ENCODE measurements at places on chromosomes 4 and X.

DNA sequence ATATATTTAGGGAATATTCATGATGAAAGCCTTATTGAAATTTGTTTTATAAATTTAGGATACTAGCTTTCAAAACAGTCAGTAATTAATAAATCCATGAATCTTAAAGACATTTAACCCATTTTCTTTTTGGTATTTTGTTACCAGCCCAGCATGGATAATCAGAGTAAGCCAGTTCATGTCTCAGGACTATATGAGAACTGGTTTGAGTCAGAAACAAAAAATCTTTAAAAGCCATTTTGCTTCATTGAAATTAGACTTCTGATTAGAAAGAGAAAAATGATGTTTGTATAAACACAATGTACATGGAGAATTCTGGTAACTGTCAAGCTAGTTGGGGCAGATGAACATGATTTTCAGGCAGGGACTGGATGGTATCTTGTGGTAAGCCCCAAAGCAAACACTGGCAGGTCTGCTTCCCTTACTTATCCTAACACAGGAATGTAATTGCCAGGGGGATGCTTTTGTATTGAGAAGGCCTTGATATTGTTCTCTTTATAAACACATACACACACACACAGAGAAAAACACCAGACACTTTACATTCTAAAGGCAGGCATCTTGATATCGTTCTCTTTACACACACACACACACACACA, 9.4 kb downstream of the ARHGAP10 start:
- H3K27me3 ChIP-seq = no peaks in the 10 kb centered on the region
- H3K4me1 ChIP-seq = no peaks in the 10 kb centered on the region
- no peak for DNase-seq

- no peaks in the 10 kb centered on the region for H3K27me3 ChIP-seq
- H3K36me3 ChIP-seq = no peaks in the 10 kb centered on the region
- no peak overlapping the region for H3K4me3 ChIP-seq
- peaks cover 4% of the 10 kb centered on the region for H3K4me1 ChIP-seq
Observed at GRCh38 chr4:186017801-186018200, 51.2 kb upstream of the TLR3 start.

DNA sequence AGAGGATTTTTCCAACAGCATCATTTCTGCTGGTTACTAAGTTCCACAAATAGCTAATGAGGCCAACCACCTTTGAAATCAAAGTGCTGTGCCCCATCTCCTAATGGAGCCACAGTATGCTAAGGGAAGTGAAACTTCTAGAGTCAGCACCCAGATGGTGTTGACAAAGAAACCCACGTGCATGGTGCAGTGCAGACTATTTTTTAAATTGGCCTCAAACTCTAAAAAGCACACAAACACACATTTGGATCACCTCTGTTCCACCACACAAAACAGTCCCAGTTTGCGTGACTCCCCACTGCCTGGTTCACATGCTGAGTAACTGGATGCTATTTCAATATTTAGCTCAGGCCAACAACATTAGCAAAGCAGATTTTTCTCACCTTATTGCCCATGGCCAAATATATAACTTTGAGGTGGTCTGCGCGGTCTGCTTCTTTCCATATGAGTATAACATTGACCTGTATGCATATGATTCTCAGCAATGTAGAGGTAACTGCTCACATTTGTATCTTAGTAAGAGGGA, 69.9 kb downstream of the AMELX start:
- no peaks in the 10 kb centered on the region for H3K27me3 ChIP-seq
- H3K27ac ChIP-seq = no peak overlapping the region
- no peak for DNase-seq
- no peaks in the 10 kb centered on the region for H3K36me3 ChIP-seq
- no peak overlapping the region for H3K4me3 ChIP-seq
- no peaks in the 10 kb centered on the region for H3K4me1 ChIP-seq

DNA sequence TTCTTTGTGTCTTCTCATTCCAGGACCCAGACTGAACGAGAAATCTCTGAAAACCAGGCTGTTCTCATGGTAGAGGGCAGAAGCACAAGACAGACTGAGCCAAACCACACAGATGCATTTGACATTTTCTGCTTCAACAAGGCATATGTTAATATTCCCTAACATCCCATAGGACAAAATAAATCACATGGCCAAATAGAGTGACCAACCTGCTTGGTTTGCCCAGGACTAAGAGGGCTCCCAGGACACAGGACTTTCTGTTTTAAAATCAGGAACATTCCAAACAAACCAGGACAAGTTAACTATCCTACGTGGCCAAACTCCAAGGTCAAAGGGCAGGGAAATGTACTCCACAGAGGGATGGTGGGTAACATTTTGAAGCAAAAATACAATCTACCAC, 11.7 kb downstream of the CTPS2 start:
- no peak for DNase-seq
- H3K27ac ChIP-seq = no peak overlapping the region
- H3K27me3 ChIP-seq = peaks cover 15% of the 10 kb centered on the region

GRCh38 chr4:88737307-88737941, 39.8 kb upstream of the NAP1L5 start:
- no peak overlapping the region for H3K27ac ChIP-seq
- H3K4me3 ChIP-seq = no peak overlapping the region
- H3K36me3 ChIP-seq = peaks cover 8% of the 10 kb centered on the region
- peak; percentile 14 for DNase-seq
- H3K4me1 ChIP-seq = no peaks in the 10 kb centered on the region

- H3K27me3 ChIP-seq = no peaks in the 10 kb centered on the region
- DNase-seq = no peak
- peaks cover 39% of the 10 kb centered on the region for H3K4me1 ChIP-seq
- H3K4me3 ChIP-seq = no peak overlapping the region
- peaks cover 11% of the 10 kb centered on the region for H3K36me3 ChIP-seq
Observed at GRCh38 chr4:3285558-3286334, 7.1 kb upstream of the RGS12 start.

GRCh38 chr4:95023110-95023509, 265.4 kb downstream of the BMPR1B start:
- no peaks in the 10 kb centered on the region for H3K27me3 ChIP-seq
- no peaks in the 10 kb centered on the region for H3K4me1 ChIP-seq
- no peaks in the 10 kb centered on the region for H3K36me3 ChIP-seq
- no peak overlapping the region for H3K27ac ChIP-seq

DNA sequence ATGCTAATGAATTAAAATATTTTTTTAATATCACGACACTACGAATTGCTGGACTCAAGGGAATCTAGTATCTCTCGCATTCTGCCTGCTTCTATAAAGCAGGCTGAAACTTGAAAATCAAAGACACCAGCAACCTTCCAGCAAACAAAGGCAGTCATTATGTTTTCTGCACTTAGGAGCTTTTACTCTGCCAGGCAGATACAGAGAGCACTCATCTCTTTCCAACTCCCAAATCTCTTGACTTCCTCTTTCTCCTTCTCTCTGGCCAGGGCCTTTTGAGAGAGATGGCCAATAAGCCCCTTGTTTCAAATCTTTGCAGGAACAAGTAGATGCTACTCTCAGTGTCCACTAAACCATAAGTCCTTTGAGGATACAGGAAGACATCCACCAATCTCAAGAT, 95.2 kb upstream of the KLF3 start:
- no peaks in the 10 kb centered on the region for H3K36me3 ChIP-seq
- no peak overlapping the region for H3K4me3 ChIP-seq
- no peaks in the 10 kb centered on the region for H3K27me3 ChIP-seq
- H3K4me1 ChIP-seq = no peaks in the 10 kb centered on the region
- DNase-seq = no peak

GRCh38 chr4:19832411-19832810, 419.3 kb upstream of the SLIT2 start:
- no peaks in the 10 kb centered on the region for H3K27me3 ChIP-seq
- no peak overlapping the region for H3K4me3 ChIP-seq
- H3K4me1 ChIP-seq = no peaks in the 10 kb centered on the region
- no peak for DNase-seq
- H3K36me3 ChIP-seq = no peaks in the 10 kb centered on the region

DNA sequence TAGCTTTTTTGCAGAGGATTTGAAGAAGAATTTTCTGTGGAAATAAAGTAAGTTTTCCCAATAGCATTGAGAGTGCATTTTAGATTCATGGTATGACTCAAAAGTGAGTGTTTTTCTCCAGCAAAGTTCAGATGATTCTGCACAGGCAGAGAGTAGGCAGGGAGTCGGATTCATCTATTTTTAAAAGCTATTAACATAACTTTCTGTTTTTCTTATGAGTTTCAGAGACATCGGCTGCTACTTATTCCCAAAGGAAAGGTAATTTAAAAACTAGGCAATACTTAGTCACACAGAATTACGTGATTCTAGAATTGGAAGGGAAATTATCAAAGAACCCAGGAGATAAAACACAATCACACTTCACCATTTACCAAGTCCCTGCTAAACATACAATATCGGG, 4.4 kb downstream of the CCDC110 start:
- no peak overlapping the region for H3K27ac ChIP-seq
- H3K36me3 ChIP-seq = no peaks in the 10 kb centered on the region
- H3K27me3 ChIP-seq = no peaks in the 10 kb centered on the region
- no peak for DNase-seq
- no peak overlapping the region for H3K4me3 ChIP-seq

DNA sequence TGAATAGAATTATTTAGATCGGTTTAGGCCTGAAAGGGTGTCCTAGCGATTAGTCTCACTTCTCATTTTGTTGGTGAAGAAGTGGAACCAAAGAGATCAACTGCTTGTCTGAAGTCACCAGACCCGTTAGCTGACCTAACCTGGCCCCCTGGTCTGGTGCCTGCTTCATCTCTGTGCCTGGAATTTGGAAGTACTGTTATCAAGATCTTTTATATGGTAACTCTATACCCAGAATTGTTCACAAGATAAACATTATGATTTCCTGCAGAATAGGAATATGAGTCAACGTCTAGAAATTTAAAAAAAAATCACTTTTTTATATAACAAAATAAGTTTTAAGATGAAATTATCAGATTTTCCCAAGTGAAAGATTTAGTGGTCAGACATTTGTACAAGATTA, 37.2 kb downstream of the LRP2BP start:
- H3K4me1 ChIP-seq = no peaks in the 10 kb centered on the region
- H3K27me3 ChIP-seq = no peaks in the 10 kb centered on the region
- H3K4me3 ChIP-seq = no peak overlapping the region
- H3K27ac ChIP-seq = no peak overlapping the region
- H3K36me3 ChIP-seq = peaks cover 10% of the 10 kb centered on the region

DNA sequence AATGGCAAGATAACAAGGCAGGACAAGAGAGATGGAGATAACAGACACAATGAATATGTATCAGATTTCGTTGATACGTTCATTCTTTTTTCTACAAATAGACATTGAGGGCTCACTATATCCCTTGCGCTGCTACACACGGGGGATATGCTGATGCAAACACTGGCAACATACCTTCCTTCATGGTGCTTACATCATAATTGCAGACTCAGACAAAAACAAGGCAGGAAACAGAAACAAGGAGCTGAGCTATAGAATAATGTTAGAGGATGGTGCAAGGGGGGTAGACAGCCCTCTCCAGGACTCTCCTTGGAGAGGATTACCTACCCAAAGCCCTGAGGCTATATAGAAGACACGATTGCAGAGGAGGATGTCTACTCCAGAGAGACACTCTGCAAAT, 1069.5 kb downstream of the DMD start:
- no peaks in the 10 kb centered on the region for H3K27me3 ChIP-seq
- H3K4me1 ChIP-seq = no peaks in the 10 kb centered on the region
- DNase-seq = no peak
- H3K27ac ChIP-seq = no peak overlapping the region
- H3K4me3 ChIP-seq = no peak overlapping the region
- no peaks in the 10 kb centered on the region for H3K36me3 ChIP-seq

- no peaks in the 10 kb centered on the region for H3K36me3 ChIP-seq
- H3K27me3 ChIP-seq = no peaks in the 10 kb centered on the region
- DNase-seq = no peak
- no peaks in the 10 kb centered on the region for H3K4me1 ChIP-seq
- H3K4me3 ChIP-seq = no peak overlapping the region
Observed at GRCh38 chrX:32421266-32421665, 790.1 kb downstream of the DMD start.

- no peak overlapping the region for H3K27ac ChIP-seq
- no peaks in the 10 kb centered on the region for H3K36me3 ChIP-seq
- H3K27me3 ChIP-seq = no peaks in the 10 kb centered on the region
- no peaks in the 10 kb centered on the region for H3K4me1 ChIP-seq
- no peak overlapping the region for H3K4me3 ChIP-seq
Observed at GRCh38 chr4:87882321-87882720, 49.6 kb downstream of the MEPE start.

- H3K27ac ChIP-seq = peak within 1 kb of the TSS; percentile 65
- H3K4me3 ChIP-seq = peak within 1 kb of the TSS; percentile 60
- H3K27me3 ChIP-seq = peaks cover 28% of the 10 kb centered on the region
Observed at GRCh38 chrX:53048169-53049126, at the start of gene GPR173. GPR173 (plus strand) TSS chrX:53048789; CDS start chrX:53076622, 27,833 bp downstream.

- no peaks in the 10 kb centered on the region for H3K36me3 ChIP-seq
- no peak overlapping the region for H3K27ac ChIP-seq
- no peak overlapping the region for H3K4me3 ChIP-seq
- no peaks in the 10 kb centered on the region for H3K27me3 ChIP-seq
- no peaks in the 10 kb centered on the region for H3K4me1 ChIP-seq
Observed at GRCh38 chr4:158238575-158238974, 28.3 kb downstream of the TMEM144 start.

DNA sequence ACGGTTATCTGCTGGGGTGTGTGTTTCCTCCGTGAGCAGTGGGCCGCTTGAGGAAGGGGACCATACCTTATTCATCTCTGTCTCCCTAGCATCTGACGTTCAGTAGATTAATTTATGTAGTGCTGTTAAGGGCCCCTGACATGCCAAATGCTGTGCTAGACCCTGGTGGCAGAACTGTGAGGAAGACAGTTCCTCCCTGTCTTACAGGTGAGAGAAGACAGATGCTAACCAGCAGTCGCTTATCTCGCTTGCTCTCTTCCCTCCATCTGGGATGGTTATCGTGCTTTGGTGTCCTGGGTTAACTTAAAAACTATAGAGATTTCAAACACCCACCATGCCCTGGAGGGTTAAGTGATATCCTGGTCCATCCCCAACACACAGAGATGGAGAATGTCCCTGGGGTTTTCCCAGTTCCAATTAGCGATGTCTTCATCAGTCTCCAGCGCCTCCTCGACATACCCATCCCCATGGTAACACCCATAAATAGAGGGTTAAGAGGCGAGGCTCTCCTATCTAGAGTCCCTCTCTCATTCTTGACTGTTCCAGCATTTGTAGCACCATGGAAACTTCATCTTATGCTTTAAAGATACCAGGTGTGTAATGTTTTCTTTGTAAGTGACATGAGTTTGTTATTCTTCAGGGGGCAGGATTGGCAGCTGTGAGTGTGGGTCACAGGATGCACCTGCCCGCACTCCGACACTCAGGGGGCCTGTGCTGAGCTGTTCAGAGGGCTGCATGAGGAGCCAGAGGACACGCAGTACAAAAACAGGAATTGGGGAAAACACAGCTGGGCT, 135.2 kb downstream of the STK32B start:
- DNase-seq = no peak
- H3K4me3 ChIP-seq = no peak overlapping the region
- H3K4me1 ChIP-seq = peaks cover 8% of the 10 kb centered on the region
- H3K36me3 ChIP-seq = no peaks in the 10 kb centered on the region

DNA sequence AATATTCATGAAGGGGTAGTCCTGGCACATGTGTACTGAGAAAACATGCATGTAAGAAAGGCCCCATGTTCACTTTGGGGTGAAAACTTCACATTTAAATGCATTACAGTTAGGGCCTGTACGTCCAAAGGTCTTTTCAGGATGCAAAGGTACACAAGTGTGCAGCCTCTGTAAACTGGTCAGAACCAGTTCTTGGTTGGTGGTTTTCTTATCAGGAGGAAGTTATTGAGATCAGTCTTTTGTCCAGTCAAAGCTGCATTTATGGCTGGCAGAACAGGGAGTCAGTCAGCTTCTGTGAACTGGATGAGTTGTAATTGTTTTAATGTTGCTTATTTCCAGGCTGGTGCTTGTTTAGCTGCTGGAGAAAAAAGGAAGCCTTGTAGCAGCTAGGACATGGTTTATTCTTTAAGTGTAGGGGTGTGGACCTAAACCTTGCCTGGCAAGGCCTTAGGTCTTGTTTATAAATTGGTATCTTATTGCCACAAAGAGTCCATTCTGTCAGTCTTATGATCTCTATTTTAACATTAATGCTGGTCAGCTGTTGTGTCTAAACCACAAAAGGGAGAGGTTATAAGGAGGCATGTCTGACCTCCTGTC, 1906.6 kb upstream of the TENM3 start:
- H3K27ac ChIP-seq = no peak overlapping the region
- H3K36me3 ChIP-seq = no peaks in the 10 kb centered on the region
